ENCODE measurements at places on chromosomes 11 and 22.

DNA sequence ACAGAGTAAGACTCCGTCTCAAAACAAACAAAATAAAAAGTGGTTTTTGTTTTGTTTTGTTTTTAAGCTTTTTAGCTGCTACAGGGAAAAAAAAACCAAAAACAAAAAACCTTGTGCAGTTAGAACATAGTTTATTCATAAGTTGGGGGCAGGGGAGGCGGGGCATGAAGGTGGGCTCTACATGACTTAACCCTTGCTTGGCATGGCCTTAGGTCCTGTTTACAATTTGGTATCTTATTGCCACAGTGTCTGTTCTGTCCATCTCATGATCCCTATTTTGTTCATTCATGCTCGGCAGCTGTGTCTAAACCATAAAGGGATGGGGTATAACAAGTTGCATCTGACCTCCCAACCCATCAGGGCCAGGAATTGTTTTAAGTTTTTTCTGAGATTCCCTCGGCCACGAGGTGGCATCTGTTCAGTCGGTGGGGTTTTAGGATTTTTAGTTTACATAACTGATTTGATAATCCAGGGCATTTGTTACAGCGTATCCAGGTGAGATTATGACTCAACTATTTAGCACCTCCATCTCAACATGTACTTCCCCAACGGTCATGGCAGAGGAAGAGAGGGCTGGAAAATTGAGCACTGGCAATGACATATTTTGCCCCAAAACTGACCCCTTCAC, 6.9 kb downstream of the AP5B1 start:
- no peak for DNase-seq

DNA sequence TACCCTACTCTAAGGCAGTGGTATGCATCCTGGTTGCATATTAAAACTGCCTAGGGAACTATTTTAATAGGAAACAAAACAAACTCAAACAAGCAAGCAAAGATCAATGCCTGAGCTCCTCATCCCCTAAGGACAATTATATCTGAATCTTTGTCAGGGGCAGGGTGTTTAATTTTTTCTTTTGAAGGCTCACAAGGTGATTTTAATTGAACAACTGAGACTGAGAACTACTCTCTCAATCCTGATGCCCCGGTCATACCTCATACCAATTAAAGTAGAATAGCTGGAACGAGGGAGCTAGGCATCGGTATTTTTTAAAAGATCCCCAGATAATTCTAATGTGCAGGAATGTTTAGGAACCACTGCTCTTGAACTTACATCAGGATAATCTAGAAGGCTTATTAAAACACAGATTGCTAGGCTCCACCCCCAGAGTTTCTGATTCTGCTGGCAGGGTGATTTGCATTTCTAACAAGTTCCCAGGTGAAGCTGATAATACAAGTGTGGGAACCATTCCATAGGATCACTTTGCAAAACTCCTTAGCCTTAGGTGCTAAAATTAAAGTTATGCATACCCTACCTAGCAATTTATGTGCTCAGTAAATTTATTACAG, 416.5 kb downstream of the GUCY1A2 start:
- no peak for DNase-seq

DNA sequence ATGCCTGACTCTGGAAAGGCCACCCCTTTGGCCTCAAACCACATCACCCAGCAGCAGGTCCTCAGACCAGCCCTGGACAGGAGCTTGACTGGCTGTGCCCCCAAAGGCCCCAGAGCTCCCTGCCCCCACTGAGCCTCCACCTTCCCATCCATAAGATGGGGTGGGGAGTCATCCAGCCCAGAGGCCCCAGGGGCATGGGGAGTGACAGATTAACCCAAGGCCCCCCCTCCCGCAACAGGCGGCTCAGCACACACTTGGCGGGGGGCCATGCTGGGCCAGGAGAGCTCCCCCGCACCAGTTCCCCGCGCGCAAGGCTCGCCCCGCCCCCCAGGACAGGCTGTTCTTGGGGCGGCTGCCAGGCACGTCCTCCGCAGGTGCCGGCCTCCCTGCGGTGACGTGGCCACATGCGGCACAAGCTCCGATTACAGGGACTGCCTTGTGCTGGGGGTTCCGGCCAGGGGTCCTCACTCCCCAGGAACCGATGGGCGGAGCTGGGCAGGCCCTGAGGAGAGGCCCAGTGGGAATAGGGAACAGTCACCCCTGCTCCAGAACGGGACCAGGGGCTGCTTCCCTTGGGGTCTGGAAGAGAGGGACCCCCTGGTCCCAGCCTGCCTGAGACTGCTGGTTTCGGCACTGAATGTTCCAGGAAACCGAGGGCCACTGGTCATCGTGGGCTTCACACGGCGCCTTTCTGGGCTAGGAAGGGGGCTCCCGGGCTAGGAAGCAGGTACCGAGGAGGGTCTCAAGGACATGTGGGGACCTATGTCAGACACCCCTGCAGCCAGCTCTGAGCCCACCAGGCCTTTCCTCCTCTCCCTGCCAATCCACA, 5.1 kb upstream of the CDKN1C start:
- no peak for DNase-seq

GRCh38 chr11:45665206-45665932, at the start of gene CHST1:
Gene CHST1 (minus strand): TSS chr11:45665622. CDS start chr11:45650923, 14,699 bp downstream.
- no peak for DNase-seq

- no peak for DNase-seq
Observed at GRCh38 chr22:48147404-48147803, 1385.0 kb downstream of the TBC1D22A start.

DNA sequence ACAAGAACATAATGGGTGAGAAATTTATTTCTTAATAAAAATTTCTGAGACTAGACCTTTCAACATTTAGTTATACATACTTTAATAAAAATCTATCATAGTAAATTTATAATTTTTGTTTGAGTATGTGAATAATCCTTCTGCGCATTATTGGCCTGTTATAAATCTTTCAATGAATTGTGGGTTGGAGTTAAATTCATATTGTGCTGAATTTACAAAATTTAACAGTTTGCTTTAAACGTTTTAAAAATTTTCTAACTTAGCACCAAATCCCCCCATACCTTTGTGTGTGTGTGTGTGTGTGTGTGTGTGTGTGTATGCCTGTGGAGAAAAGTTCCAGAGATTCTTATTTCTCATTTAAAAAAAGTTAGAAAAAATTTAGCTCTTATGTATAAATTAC, 111.0 kb downstream of the TMEM135 start:
- DNase-seq, result no peak

DNA sequence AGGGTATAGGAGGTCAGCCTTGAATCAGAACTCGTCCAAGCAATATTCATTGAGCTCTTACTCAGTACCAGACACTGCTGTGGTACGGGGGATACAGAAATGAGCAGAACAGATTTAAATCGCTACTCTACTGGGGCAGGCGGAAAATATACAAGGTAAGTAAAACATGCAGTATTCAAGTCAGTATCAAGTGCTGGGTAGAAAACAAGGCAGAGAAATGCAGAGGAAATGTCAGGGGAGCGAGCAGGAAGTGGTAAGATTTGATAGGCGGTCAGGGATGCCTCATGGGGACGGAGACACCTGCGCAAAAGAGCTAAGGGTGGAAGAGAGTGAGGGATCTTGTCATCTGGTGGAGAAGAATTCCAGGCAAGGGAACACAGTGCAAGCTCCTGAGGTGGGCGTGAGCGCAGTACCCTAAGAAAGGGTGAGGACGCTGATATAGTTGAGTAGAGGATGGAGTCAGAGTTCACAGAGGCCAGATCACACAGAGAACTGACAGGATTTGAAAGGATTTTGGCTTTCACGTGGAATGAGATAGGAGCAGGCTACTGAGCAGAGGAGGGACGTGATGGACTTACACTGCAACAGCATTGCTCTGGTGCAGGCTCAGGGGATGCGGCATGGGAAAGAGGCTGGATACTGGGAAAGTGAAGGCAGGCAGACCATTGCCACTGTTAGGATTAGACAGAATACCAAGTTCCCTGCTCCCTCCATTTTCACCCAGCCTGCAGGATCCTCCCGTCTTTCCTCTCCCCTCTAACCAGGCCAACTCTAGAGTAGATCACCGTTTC, 35.8 kb downstream of the SC5D start:
- no peak for DNase-seq

- no peak for DNase-seq
Observed at GRCh38 chr11:93525601-93526345, 17.4 kb downstream of the SMCO4 start.

Measured in stimulated activated CD4-positive, alpha-beta T cell treated with anti-CD3 and anti-CD28 coated beads, Interleukin-15, amount 100 ng/mL, for 1 hour (primary cell).